GM06990 (cell line): ENCODE measurements at places on chromosomes 7 and 10.

DNA sequence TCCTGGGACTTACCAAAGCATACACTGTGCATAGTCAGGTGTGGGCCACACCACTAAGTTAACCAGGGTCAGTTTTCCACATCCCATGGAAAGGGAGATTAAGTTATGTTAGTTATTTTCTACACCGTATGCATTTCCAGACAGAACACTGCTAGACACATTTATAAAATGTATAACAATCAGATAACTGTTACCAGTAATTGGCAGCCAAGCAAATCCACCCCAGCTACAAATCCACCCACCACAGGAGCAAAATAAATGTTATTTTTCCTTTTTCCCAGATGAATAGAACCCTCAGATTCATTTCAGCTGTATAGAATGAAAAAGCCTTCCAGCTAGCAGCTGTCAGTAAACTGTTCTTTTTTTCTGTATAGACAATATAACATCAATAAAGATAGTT, 256.9 kb upstream of the FZD1 start:
- DNase-seq: no peak

- DNase-seq: no peak
These were observed 38.0 kb downstream of the SNX10 start for GRCh38 chr7:26329520-26330255.

GRCh38 chr7:7732621-7733281, 14.3 kb upstream of the RPA3 start:
- DNase-seq: no peak

- DNase-seq: no peak
These were observed 1262.0 kb downstream of the TYW1 start for GRCh38 chr7:68258609-68259008.

- no peak for DNase-seq
These were observed 16.3 kb upstream of the RNF216 start for GRCh38 chr7:5797716-5798115.

DNA sequence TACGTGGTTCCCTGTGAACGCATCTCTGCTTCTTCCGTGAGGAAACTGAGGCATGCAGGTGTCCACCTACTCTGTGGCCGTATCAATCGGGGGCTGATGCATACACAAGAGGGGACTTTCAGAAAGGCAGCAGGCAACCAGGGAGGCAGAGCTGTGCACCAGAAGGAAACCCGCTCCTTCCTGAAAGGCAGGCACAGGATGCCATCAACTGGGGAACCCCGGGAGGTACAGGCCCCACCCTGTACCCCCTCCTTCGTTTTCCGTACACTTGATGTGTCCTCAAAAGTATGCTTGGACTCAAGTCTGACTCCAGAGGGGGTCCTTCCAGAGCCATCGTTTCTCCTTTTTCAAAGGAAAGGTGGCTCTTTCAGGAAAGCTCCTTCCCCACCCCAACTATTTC, 59.5 kb downstream of the ASB13 start:
- DNase-seq: no peak

GRCh38 chr10:86179153-86179524, 187.5 kb downstream of the GRID1 start:
- no peak for DNase-seq

DNA sequence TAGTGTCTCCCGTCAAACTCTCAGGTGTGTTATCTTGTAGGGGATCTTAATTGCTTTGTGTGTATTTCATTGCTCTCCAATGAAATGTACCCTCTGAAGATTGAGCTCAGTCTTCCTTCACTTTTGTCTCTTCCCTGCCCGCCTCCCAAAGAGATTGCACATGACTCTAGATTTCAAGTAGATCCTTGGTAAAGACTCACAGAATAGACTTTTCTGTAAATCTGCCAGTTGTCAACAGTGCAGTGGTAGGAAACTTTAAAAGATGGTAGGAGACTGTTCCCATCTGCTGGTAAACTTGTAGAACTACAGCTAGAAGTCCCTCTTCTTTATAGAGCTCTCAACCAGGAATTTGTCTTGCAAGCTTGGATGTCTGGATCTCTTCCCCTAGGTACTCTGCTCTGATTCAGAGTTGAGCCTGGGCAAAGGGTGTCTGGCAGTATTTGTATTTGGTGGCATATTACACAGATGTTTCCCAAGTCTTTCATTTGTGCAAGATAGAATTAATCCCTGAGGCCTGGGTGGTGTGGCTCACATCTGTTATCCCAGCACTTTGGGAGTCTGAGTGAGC, 9.6 kb downstream of the CCL26 start:
- DNase-seq: no peak

DNA sequence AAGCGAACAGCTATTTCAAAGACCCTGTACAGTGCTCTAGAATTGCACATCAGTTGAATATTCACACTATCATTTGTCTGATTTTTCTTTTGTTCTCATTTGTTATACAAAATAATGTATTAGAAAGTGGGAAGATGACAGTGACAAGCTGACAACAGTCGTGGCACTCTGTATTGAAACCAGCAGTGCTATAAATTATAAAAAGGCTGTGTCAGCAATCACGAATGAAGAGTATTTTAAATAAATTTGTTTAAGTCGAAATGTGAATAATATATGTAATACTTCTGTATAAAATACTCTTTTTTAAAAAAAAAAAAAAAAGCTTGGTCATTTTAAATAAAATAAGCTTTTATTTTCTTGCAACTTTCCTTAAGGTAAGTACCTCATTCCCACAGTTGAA, 122.6 kb downstream of the VPS50 start:
- no peak for DNase-seq

GRCh38 chr7:139718859-139719258, 58.9 kb downstream of the HIPK2 start:
- DNase-seq: no peak

GRCh38 chr10:12834116-12834665, 167.3 kb downstream of the CCDC3 start:
- DNase-seq: no peak

DNA sequence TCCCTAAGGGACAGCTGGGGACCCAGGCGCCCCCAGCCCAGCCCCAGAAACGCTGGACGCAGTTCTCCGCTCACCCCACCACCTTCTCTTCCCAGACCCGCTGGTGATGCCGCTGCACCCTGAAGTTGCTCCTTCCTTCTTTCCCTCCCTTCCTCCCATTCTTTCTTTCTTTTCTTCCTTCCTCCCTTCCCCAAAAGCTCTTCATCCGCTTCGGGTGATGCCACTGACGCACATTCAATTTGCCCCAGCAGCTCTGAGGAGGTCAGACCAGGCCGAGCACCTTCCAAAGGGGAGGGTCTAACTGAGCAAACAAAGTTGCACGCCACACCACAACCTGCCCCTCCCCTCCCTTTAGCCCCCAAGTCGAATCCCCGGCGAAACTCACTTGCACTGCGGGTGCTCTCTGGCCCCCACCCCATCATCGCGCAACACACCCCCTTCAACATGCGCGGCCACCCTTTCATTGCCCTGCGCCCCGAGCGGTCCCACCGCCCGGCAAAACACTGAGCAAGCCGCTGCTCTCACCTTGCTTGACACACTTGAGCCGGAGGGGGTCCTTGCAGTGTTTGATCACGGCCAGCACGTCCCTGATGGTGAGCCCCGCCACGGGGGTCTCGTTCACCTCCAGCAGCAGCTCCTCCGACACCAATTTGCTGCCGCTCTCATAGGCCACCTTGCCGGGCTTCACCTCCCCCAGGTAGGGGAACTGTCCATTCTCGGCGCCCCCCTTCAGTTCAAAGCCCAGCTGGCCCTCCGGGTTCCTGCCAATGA, 787 bp downstream of the MAGI2 start:
- no peak for DNase-seq

DNA sequence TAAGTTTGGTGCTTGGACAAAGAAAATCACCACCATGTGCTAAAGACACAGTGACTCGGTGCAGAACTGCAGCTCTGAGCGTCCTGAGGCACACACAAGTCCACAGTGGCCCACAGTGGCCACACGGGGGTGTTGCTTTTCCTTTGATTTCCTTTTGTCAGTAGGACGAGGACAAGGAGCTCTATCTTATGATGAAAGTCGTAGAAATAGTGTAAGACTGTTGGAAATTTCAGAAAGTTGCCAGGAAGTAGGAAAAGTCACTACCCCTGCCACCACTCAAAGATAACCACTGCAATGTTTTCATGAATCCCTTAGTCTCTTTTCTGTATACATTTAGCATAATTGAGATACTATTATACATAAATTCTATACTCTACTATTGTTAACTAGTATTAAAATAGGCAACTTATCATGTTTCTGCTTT, 146.0 kb downstream of the TNS3 start:
- no peak for DNase-seq

GRCh38 chr7:133121175-133121844, 39.4 kb upstream of the CHCHD3 start:
- DNase-seq: no peak

GRCh38 chr7:99253369-99253768, 19.3 kb upstream of the MYH16 start:
- no peak for DNase-seq

GRCh38 chr10:71567006-71567405, 152.6 kb downstream of the C10orf105 start:
- no peak for DNase-seq

DNA sequence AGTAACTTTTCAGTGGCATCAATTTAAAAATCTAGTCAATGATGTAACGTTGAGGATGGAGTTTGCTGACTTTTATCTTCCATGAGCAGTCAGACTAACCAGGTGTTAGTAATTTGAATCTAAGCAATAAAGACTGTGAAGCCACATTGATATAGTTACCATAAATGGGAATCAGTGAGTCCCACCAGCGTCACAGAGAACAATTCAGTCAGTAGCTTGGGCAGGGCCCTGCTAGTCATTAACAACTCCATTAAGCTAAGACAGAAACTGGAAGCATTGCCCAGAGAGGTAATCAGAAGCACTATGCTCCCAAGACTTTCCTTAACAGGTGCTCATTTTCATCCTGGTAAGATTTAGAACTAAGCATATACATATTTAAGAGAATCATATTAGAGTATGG, 315.1 kb downstream of the PCDH15 start:
- no peak for DNase-seq

DNA sequence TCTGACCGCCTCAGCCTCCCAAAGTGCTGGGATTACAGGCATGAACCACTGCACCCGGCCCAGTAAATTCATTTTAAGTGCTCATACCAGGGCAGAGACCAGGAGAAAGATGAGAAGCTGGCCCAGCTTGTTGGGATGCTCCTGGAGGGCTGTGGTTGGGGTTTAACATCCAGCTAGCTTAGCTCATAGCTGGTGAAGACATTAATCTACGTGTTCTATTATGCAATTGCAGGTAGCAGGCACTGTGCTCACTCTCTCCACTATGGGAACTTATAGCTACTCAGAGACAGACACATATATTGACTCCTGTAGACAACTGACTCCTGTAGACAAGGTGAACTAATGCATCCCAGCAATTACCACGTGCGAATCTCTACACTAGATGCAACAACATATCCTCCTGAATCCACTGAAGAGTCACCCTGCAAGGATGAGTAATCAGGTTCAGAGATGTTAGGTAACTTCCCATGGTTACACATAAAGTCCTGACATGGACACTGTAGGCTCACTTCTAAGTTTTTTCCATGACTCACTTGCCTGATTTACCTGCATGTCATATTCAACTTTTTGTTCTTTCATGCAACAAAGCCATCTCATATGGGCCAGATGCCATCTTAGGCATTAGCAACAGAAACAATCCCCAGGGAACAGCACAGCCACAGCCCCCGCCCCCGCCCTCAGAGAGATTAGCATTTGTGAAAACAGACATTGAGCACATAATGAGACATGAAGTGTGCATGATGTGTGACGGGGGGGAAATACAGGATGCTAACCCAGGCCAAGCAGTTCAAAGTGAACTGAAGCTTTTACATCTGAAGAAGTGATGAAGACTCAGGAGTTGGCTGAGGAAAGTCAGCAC, 37.2 kb downstream of the ERLIN1 start:
- peak; percentile 57 for DNase-seq
